CD4-positive, alpha-beta T cell treated with Interleukin-21 for 1 hour (primary cell): ENCODE measurements at places on chromosomes 3 and 15.

GRCh38 chr3:100756441-100756840 is 47.1 kb downstream of the TFG start:
- no peak for DNase-seq

DNA sequence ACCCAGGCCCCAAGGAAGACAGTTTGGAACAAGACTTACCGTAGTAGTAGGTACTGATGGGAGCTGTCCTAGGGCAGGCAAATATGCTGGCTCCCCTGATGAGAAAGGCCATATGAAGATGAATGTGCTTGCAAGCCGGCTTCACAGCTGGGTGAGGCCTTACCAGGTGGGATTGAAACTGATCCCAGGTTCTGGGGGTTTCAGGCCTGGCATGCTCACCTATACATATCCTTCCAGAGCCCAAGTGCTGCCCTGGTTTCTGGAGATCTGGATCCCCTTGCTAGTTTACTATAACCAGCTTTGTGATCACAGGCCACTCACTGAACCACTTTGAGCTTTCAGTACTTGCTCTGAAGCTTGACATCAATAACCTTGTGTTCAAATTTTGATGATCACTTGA is 274.3 kb downstream of the EPHB1 start:
- DNase-seq: no peak

GRCh38 chr3:15403965-15404364 is 23.4 kb downstream of the METTL6 start:
- DNase-seq: no peak

GRCh38 chr15:57861815-57862586 is 155.5 kb downstream of the POLR2M start:
- no peak for DNase-seq

GRCh38 chr15:89244574-89244903 is 760 bp downstream of the FANCI start:
- no peak for DNase-seq

GRCh38 chr15:94579286-94579685 is 347.9 kb downstream of the MCTP2 start:
- DNase-seq: no peak

DNA sequence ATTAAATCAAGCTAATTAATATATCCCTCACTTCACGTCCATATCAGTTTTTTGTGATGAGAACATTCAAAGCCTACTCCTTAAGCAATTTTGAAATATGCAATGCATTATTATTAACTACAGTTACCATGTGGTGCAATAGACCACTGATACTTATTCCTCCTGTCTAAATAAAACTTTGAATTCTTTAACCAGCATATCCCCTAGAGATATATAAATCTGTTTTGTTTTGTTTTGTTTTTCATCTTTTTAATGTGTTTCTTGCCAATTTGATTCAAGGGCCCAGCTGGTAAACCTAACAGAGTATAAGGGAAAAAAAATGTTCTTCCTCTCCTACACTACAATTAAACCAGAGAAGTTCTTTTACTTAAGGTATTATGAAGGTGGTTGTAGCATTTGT is 524.2 kb downstream of the NAALADL2 start:
- no peak for DNase-seq

GRCh38 chr3:55094676-55095075 is 166.8 kb upstream of the LRTM1 start:
- DNase-seq: no peak

DNA sequence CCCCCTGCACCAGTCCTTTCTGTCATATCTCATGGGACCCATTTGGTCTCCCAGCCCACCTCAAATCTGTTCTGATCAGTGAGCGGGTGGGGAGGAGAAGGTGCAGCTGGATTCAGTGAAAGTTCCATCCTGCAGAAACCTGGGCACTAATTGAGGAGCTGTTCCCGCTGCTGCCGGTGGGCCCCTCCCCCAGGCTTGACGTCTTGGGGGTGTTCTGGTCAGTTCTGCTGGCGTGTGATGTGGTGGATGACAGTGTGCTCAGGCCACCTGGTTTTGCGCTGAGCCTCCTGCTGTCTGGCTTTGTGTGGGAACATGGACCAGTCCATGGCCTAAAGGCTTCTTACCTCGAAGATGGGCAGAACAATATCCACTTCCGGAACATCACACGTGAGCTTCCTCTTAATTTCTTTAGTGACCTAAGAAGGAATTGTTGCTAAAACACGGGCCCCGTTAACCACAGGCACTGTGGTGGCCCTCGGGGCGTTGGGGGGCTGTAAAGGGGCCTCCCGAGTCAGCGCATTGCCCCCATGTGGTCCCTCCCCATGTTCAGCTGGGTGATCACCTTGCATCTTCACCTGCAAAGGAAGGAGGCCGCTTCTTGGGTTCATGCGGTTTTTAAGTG is 59.7 kb downstream of the RGMA start:
- DNase-seq: no peak

- no peak for DNase-seq
Measured at GRCh38 chr3:39960515-39961191, 151.2 kb downstream of the MYRIP start.

DNA sequence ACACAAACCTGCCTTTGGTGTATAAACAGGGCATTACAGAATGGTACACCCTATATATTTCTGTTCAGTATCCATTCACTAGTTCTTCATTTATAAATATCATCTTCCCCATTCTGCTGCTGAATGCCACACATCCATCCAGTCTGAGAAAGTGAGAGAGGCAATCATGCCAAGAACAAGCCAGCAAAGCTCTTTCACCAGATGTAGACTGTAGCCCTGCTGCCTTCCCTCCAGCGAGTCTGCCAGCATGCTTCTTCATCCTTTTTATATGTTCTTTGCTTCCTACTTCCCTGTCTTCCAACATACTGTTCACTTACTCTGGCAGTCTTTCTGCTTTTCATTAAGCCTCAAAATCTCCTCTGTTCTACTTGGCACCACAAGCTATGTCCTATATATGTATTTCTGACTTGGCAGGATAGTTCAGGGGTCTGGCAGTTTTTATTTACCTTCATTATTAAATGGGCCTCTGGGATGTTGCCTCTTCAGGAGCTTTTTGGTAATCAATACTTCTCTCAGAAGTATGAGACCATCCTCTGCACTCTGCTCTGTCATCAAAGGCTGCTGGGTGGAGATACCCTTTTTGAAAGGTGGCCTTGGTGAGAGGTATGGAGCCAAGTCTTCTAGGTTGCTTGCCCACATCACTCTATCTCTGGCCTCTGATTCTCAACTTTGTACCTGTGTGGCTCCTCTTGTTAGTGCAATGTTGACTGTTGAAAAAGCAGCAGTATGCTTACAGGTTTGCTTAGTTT is 48.6 kb downstream of the CHP1 start:
- DNase-seq: no peak
